Astrocyte (in vitro differentiated cells and primary cell): ENCODE measurements at places on chromosomes 5 and 9. TPM values are rescaled to one million over a fixed set of nuclear protein-coding genes. Genes with fewer than 3 reads are reported as not detected.

The C9orf153 gene
- not detected in 2 replicates for total RNA-seq

- no peak overlapping the region for H3K27ac ChIP-seq
- no peak overlapping the region for H3K4me3 ChIP-seq
- H3K27me3 ChIP-seq = no peaks in the 10 kb centered on the region
- DNase-seq = no peak
- no peaks in the 10 kb centered on the region for H3K4me1 ChIP-seq
Observed at GRCh38 chr5:126233256-126233655, 190.0 kb upstream of the GRAMD2B start.

The OMD gene
- total RNA-seq = not detected in 2 replicates

The PCDHGB4 gene
- 13.6 and 15.7 TPM in 2 replicates for total RNA-seq

GRCh38 chr9:99680191-99680590 is 141.5 kb upstream of the NR4A3 start:
- H3K27me3 ChIP-seq = no peaks in the 10 kb centered on the region
- H3K4me3 ChIP-seq = no peak overlapping the region
- H3K4me1 ChIP-seq = no peaks in the 10 kb centered on the region
- H3K27ac ChIP-seq = no peak overlapping the region
- peak; percentile 58 for DNase-seq

DNA sequence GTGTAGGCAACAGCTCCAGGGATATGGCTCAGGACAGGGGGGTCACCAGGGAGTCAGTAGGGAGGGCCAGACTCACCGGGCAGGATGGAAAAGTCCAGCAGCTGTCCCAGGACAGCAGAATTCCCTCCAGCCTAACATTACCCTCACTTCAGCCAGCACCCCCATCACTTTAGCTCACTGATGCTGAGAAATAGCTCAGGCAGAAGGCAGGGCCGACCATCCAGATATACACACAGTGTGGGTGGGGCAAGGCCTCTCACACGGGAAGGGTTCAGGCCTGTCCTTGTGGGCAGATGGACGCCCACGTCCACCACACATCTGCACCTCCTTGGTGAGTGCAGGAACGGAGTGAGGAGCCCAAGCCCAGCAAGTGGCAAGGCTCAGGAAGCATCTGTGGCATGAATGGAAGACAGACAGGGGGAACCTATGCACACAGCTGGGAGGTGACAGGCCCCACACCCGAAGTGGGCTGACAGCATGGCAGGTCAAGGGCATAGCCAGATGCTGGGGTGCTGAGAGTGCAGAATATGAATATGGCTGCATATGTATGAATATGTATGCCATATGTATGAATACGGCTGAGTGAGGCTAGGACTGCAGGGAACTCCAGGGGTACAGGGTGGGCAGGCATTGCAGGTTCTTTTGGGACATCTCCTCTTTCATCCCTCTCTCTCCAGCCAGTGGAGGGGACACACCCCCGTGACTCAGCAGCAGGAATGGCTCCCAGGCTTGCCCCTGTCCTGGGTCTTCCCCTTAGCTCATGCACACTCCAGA is 17.0 kb downstream of the BICD2 start:
- peak; percentile 34 for DNase-seq
- H3K36me3 ChIP-seq = no peaks in the 10 kb centered on the region
- H3K4me3 ChIP-seq = no peak overlapping the region
- peak overlapping the region; percentile 45 for H3K27ac ChIP-seq
- peaks cover 32% of the 10 kb centered on the region for H3K4me1 ChIP-seq

DNA sequence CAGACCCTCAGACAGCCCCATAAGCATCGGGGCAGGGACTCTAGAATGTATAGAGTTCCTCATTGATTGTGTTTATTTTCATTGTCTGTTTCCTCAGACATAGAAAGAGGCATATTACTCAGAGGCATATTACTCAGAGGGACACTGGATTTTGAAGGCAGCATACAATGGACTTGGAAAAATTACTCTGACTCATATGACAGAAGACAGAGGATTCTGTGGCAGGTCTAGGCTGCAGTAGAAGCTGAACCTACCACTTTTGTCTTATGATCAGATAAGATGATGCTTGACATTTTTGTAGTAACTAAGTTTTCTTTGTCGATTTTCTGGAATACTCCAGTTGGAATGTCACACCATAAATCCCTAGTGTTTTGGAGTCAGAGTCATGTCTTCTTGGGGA is 105.2 kb downstream of the ST8SIA4 start:
- H3K27ac ChIP-seq = no peak overlapping the region
- DNase-seq = peak; percentile 81
- H3K36me3 ChIP-seq = no peaks in the 10 kb centered on the region
- no peak overlapping the region for H3K4me3 ChIP-seq
- H3K27me3 ChIP-seq = no peaks in the 10 kb centered on the region

The PRDM12 gene
- total RNA-seq = 0.23 and 0.38 TPM in 2 replicates

- H3K27me3 ChIP-seq = no peaks in the 10 kb centered on the region
- peaks cover 7% of the 10 kb centered on the region for H3K36me3 ChIP-seq
- peak overlapping the region; percentile 92 for H3K27ac ChIP-seq
Observed at GRCh38 chr9:34994260-34994899, 4.8 kb downstream of the DNAJB5 start.

GRCh38 chr5:102924963-102925362 is 169.9 kb downstream of the PAM start:
- no peak for DNase-seq
- H3K27me3 ChIP-seq = no peaks in the 10 kb centered on the region
- H3K27ac ChIP-seq = no peak overlapping the region
- H3K4me1 ChIP-seq = no peaks in the 10 kb centered on the region
- peaks cover 6% of the 10 kb centered on the region for H3K36me3 ChIP-seq
- no peak overlapping the region for H3K4me3 ChIP-seq

The PAEP gene
- total RNA-seq = 0.39 TPM in 1 of 2 replicates, not detected in the other

GRCh38 chr9:114592356-114592755 is 4.8 kb downstream of the ATP6V1G1 start:
- H3K27me3 ChIP-seq = no peaks in the 10 kb centered on the region
- DNase-seq = no peak
- H3K27ac ChIP-seq = no peak overlapping the region
- H3K4me3 ChIP-seq = no peak overlapping the region
- peaks cover 13% of the 10 kb centered on the region for H3K36me3 ChIP-seq
- peaks cover 21% of the 10 kb centered on the region for H3K4me1 ChIP-seq

- DNase-seq = no peak
- H3K27ac ChIP-seq = no peak overlapping the region
- H3K36me3 ChIP-seq = no peaks in the 10 kb centered on the region
- H3K4me1 ChIP-seq = peaks cover 12% of the 10 kb centered on the region
- H3K4me3 ChIP-seq = no peak overlapping the region
Observed at GRCh38 chr5:58239045-58239444, 220.8 kb downstream of the PLK2 start.

The FRMPD1 gene
- 0.05 and 0.07 TPM in 2 replicates for total RNA-seq

The CAMK2A gene
- total RNA-seq = 1.2 and 1.6 TPM in 2 replicates

The KIF4B gene
- not detected in 2 replicates for total RNA-seq

The SPEF2 gene
- 3.4 and 3.9 TPM in 2 replicates for total RNA-seq

DNA sequence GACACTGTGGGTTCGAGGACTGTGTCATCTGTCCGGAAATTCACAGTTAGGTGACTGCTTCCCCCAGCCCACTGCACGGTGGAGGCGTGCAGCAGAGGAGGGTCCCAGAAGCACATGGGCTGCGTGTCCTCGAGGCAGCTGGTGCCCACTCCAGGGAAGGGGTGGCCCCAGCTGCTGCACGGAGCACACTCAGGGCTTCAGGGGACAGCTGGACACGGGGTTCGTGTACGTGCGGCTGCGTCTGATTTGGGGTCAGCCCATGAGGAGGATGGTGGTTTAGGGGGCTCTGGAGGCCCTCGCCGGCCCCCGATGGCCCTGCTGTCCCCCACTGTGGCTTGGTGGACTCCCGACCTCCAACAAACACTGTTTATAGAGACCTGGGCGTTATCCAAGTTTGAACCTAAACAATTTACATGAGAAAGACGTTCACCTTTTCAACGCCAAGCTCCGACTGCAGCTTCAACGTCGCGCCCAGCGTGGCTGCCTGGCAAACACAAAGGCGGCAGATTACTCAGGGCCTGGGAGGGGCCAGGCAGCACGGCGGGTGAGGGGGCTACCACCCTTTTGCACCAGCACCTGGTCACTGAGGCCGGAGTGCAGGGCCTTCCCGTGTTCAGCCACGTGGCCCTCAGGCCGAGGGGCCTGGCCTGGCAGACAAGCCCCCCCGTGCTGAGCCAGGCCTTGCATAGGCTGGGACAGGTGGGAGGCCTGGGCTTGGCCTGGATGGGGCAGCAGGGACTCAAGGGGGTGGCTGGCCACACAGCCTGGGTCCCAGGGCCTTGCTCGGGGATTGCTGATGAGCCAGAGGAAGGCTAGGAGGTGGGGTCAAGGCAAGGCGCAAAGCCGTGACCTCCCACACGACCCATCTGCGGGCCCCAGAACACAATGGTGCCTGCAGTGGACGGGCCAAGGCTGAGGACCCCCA is 55.2 kb downstream of the EXD3 start:
- no peaks in the 10 kb centered on the region for H3K27me3 ChIP-seq
- no peaks in the 10 kb centered on the region for H3K4me1 ChIP-seq
- no peak for DNase-seq
- H3K36me3 ChIP-seq = no peaks in the 10 kb centered on the region
- H3K4me3 ChIP-seq = no peak overlapping the region
- no peak overlapping the region for H3K27ac ChIP-seq

DNA sequence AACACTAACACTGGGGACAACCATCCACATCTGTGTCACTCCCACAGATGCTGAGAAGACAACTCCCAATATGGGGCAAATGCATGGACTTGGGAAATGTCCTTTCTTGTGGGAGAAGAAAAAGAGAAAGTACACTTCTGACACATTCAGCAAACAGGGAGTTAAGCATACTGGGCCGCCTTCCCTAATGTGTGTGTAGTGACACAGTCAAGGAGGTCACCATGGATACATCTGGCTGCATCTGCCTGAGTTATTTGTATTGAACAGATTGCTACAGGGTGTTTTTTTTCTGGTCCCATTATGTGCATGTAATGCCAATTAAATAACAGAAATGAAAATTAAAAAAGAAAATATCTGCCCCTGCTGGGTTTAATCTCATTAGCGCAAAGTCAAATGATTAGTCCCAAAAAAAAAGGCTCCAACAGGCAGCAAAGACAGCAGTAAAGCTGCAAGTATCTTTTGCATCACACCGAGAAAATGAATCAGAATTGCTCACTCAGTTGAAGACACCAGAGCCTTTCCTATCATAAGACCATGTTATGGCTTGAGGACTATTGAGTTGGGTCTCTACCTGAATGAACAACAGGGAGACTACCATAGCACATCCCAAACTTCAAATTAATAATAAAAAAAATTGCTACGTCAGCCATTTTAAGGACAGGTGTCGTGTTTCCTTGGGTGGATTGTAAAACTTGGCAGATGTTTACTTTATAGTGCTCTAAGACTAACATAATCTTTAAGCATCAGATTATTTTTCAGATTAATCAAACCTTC is 395.9 kb downstream of the DTWD2 start:
- H3K36me3 ChIP-seq = no peaks in the 10 kb centered on the region
- H3K27me3 ChIP-seq = peaks cover 3% of the 10 kb centered on the region
- DNase-seq = no peak
- no peak overlapping the region for H3K27ac ChIP-seq
- no peak overlapping the region for H3K4me3 ChIP-seq

The SLC36A3 gene
- not detected in 2 replicates for total RNA-seq

The AK8 gene
- total RNA-seq = 0.27 and 0.84 TPM in 2 replicates

DNA sequence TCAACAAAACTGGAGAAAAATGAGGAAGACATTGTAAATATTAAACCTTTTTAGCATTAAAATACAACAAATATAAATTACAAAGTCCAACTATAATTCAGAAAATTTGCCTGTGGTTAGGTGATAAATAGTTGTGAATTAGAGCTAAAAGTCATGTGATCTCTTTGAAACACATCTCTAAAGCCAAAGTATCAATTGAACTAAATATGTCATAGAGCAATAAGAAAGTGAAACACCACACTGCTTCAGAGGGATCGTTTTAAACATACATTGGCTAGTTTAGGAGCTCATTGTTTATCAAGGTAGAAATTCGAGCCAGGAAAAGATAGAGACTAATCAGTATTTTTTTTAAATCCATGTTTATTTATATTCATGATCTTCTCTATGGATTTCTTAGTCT is 606.3 kb upstream of the ITGA1 start:
- DNase-seq = no peak
- H3K4me3 ChIP-seq = no peak overlapping the region
- no peaks in the 10 kb centered on the region for H3K36me3 ChIP-seq
- no peak overlapping the region for H3K27ac ChIP-seq
- H3K27me3 ChIP-seq = no peaks in the 10 kb centered on the region

DNA sequence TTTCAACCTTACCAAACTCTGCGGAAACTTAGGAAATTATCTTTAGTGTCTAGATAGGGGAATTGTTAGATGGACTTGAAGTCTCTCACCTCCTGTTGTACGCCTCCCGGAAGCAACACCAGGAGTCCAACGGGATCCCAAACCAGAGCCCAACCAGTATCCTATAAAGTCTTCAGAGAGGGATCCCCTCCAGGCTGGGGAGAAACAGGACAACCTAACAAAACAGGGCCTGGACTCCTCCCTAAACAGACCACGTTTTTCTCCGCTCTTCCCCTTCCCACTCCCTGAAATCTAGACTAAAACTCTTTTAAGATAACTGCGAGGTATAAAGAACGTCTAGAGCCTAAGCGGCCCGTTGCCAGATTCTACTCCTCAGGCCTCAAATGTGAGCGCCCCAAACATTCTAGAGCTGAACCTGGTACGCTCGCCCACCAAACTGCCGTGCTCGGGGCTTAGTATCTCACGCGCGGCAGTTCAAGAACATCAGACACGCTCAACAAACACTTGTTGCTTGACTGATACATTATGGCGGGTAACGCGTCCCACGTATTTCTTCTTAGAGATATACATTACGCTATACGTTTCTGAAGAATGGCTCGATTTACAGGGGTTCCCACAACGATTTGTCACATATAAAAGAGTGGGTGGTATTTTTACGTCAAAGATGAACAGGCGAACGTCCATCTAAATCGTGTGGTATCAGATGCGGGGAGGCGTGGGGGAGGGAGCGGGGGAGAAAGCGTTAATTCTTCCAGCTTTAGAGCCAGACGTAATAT is 663 bp upstream of the SMIM27 start:
- DNase-seq = peak; percentile 35
- H3K27ac ChIP-seq = peak overlapping the region; percentile 98
- H3K27me3 ChIP-seq = no peaks in the 10 kb centered on the region
- no peaks in the 10 kb centered on the region for H3K36me3 ChIP-seq
- peaks cover 5% of the 10 kb centered on the region for H3K4me1 ChIP-seq

- no peak for DNase-seq
- H3K36me3 ChIP-seq = no peaks in the 10 kb centered on the region
- H3K27me3 ChIP-seq = no peaks in the 10 kb centered on the region
- H3K4me1 ChIP-seq = no peaks in the 10 kb centered on the region
Observed at GRCh38 chr5:74051076-74051475, 425.1 kb downstream of the ARHGEF28 start.

The NME5 gene
- 2.9 and 3.2 TPM in 2 replicates for total RNA-seq

The FAM153A gene
- not detected in 2 replicates for total RNA-seq

- H3K4me3 ChIP-seq = no peak overlapping the region
- no peaks in the 10 kb centered on the region for H3K36me3 ChIP-seq
- no peaks in the 10 kb centered on the region for H3K27me3 ChIP-seq
- peak overlapping the region; percentile 98 for H3K27ac ChIP-seq
- peaks cover 32% of the 10 kb centered on the region for H3K4me1 ChIP-seq
- no peak for DNase-seq
Observed at GRCh38 chr5:87122151-87122977, 145.3 kb upstream of the RASA1 start.

- H3K4me1 ChIP-seq = no peaks in the 10 kb centered on the region
- H3K27me3 ChIP-seq = no peaks in the 10 kb centered on the region
- H3K36me3 ChIP-seq = no peaks in the 10 kb centered on the region
- DNase-seq = no peak
- H3K4me3 ChIP-seq = no peak overlapping the region
- H3K27ac ChIP-seq = no peak overlapping the region
Observed at GRCh38 chr5:25484391-25484790, 839.6 kb upstream of the CDH10 start.

GRCh38 chr9:6355728-6356127 is 27.6 kb downstream of the TPD52L3 start:
- peak overlapping the region; percentile 4 for H3K27ac ChIP-seq
- H3K36me3 ChIP-seq = no peaks in the 10 kb centered on the region
- peak; percentile 57 for DNase-seq
- H3K4me3 ChIP-seq = no peak overlapping the region
